ENCODE measurements at places on chromosomes 13 and 19. TPM values are rescaled to one million over a fixed set of nuclear protein-coding genes. Genes with fewer than 3 reads are reported as not detected.

DNA sequence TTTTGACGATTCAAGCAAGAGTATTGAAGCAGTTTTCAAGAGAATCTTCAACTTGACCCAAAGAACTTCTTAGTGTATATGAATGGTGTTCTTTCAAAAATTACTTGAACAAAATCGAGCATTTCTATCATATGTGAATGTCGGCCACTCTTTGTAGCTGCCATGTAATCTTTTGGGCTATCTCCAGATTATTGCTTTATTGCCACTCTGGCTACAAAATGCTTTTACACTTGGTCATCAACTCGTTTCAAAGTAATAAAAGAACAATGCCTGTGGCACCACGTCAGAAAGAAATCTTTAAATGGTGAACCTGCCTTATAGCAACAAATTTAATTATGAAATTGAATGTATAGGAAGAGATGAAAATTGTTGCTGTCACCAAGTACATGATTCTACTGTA, 834.5 kb downstream of the GPC5 start:
- no peak overlapping the region for H3K27ac ChIP-seq
- no peak overlapping the region for H3K4me3 ChIP-seq
- no peaks in the 10 kb centered on the region for H3K36me3 ChIP-seq
- DNase-seq, result no peak
- no peaks in the 10 kb centered on the region for H3K27me3 ChIP-seq
- no peaks in the 10 kb centered on the region for H3K4me1 ChIP-seq

DNA sequence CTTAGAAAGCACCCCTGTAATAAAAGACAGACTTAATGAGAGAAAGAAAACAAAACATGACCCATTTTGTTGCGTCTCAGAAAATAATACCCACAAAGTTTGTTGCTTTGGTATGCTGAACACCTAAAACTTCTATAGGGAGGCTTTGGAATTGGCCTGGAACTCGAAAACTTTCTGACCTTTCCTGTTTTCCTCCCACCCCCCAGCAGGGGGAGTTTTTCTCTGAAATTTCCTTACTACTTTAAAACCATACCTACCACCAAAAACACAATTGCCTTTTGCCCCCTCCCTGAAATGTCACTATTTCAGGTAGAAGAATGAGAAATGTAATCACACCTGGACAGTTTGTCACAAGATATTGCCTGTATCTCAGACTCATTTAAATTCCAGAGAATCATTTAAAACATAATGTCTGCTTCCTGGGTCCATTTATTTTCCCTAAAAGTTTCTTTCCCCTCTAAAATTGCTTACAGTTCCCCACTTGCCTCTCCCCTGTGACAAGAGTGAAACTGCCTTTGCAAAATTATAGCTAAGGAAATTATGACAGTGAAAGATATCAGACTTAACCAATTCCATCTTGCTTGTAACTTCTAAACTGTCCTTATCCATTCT, 2700.2 kb downstream of the PCDH9 start:
- H3K27me3 ChIP-seq, result no peaks in the 10 kb centered on the region
- H3K4me3 ChIP-seq, result no peak overlapping the region
- no peaks in the 10 kb centered on the region for H3K36me3 ChIP-seq
- no peaks in the 10 kb centered on the region for H3K4me1 ChIP-seq
- DNase-seq, result no peak

DNA sequence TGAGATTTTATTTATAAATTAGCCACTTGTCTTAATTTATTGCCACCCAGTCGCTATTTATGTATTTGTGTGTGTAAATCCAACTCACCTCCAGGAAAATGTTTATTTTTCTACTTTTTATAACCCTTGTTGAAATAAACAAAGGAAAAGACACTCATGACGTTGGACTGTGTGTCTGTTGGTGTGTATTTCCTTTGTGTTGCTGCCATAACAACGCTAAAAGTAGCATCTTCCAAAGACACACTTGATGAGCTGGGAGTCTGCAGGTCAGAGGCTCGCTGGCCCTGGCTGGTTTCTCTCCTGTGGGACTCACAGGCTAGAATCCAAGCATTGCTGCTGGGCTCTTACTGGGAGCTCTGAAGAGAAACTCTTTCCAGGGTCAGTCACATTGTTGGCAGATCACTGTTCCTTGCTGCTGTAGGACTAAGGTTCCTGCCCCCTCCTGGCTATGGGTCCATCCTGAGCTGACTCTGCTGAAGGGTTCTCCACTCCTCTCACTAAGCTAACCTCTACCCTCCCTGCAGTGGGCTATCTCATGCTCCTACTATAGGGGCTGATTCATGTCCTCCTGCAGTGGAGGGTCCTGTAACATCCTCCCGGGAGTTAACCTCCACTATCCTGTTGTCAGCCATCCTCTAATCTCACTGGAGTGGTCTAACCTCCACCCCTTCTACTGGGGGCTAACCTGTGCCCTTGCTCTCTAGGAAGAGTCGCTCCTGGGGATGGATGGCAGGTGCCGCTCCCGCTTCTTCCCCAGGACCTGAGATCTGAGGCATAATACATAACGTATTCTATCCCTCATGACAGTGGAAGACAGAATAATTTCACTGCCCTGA, 2.1 kb downstream of the IFNL2 start:
- H3K27me3 ChIP-seq, result peaks cover 9% of the 10 kb centered on the region
- no peak for DNase-seq
- H3K4me1 ChIP-seq, result no peaks in the 10 kb centered on the region
- no peak overlapping the region for H3K4me3 ChIP-seq

GRCh38 chr19:24166055-24166454, 79.1 kb downstream of the ZNF254 start:
- H3K27me3 ChIP-seq, result no peaks in the 10 kb centered on the region
- H3K4me1 ChIP-seq, result no peaks in the 10 kb centered on the region
- no peak overlapping the region for H3K4me3 ChIP-seq
- no peaks in the 10 kb centered on the region for H3K36me3 ChIP-seq
- DNase-seq, result no peak

APOC1 gene
- total RNA-seq, result 11.4 TPM

DNA sequence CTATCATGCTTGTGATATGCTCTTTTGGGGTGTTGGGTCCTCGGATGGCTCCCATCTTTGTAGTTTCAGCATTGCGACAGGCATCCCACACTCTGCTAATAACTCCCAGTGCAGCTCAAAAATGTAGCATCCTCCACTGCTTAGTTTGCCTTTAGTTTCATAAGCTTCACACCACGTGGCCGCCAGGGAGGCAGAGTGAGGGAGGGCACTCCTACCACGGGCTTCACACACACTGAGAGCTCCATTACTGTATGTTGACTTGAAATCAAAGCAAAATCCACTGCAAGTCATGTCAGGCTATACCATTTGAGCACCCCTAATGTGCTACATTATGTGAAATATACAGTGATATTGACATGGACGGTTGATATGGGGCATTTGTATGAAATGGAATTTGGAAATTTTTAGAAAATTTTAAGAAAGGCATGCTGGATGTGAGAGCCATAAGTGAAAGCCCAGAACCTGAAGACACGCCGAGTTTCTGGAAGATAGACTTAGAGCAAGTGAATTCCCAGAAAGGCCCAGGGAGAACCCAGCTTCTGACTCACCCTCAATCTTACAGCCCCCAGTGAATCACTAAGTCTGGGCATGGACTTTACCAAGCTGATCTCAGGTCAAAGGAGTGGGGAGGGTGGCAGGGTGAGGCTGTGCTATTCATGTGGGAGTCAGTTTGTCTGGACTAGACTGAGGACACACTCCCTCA, 94.1 kb downstream of the HSPH1 start:
- no peak overlapping the region for H3K27ac ChIP-seq
- no peaks in the 10 kb centered on the region for H3K4me1 ChIP-seq
- H3K27me3 ChIP-seq, result peaks cover 2% of the 10 kb centered on the region

GRCh38 chr13:73060251-73061160, 1.7 kb downstream of the KLF5 start:
- H3K4me1 ChIP-seq, result peaks cover 34% of the 10 kb centered on the region
- DNase-seq, result peak; percentile 24
- peak overlapping the region; percentile 57 for H3K4me3 ChIP-seq
- H3K36me3 ChIP-seq, result no peaks in the 10 kb centered on the region
- no peaks in the 10 kb centered on the region for H3K27me3 ChIP-seq
- no peak overlapping the region for H3K27ac ChIP-seq

SIGLEC7 gene
- total RNA-seq, result not detected

DNA sequence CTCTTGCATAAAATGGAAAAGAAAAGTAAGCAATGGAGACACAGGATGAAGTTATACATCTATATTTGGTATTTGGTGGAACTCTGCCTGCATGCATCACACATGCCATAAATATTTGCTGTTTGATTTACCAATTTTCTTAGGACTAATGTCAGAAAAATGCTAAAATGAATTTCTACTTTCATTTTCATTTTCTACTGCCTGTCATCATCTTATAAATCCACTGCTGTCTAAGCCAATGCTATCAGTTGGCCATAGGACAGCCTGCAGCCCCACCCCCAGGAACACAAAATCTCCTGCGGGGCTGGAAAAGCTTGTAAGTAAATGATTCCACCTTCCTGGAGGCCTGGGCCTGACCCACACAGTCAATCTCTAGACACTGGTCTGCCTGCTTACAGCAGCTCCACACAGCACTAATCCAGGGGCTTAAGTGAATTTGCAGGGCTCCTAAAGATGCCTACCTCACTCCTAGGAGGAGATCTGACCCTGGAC, 122.0 kb downstream of the ENOX1 start:
- H3K4me1 ChIP-seq, result no peaks in the 10 kb centered on the region
- peak; percentile 5 for DNase-seq
- H3K27me3 ChIP-seq, result no peaks in the 10 kb centered on the region
- no peak overlapping the region for H3K4me3 ChIP-seq
- no peaks in the 10 kb centered on the region for H3K36me3 ChIP-seq
- no peak overlapping the region for H3K27ac ChIP-seq

DNA sequence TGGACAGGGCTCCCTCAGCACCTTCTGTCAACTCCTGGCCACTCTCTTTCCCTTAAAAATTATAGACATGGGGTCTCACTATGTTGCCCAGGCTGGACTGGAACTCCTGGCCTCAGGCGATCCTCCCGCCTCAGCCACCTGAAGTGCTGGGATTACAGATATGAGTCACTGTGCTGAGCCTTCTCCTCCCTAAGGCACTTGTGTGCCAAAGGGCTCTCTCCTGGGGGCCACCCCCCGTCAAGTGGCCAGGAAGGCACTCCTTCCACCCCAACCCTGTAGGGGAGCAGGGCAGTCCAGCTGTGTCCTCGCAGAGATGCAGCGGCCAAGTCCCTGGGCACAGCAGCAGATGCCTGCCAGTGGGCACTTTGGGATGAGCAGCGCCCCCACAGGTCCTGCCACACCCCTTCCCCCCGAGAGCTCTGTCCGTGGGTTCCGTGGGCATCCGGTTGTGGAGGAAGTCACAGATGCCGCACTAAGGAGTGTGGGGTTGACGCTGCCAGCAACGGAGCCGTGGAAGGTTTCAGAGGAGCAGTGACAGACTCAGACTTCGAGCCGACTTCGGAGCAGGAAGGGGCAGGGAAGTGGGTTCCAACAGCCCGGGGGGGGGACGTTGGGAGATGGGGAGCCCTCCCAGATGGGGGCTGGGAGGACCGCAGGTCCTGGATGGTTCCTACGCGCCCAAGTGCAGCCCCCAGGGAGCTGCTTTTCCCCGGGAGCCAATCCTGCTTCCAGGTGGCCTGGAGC, 3.3 kb upstream of the UQCR11 start:
- H3K36me3 ChIP-seq, result peaks cover 2% of the 10 kb centered on the region
- H3K27ac ChIP-seq, result no peak overlapping the region
- DNase-seq, result no peak

DNA sequence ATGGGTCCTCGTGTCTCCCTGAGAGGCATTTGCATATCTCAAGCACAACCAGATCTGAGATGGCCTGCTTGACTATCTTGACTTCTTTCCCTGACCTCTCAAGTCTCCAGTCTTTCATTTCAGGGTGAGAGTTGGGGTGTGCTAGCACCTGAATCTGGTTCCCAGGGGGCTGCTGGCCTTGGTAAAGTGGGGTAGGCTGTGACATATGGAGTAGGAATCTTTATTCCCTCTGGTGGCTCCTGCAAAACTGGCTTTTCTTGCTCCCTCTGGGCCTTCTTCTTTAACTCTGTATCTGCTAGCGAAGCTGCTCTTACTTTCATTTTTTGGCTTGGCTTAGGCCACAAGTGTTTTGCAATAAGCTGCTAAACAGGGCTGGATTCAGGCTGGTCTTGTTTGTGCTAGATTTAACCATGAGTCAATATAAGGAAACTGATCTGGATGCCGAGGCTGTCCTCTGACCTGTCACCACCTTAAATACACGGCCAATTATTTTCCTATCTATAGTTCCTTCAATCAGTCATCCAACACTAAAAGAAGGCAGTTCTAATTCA, 42.3 kb downstream of the ZNF493 start:
- no peaks in the 10 kb centered on the region for H3K27me3 ChIP-seq
- no peak overlapping the region for H3K27ac ChIP-seq
- H3K36me3 ChIP-seq, result no peaks in the 10 kb centered on the region
- H3K4me1 ChIP-seq, result no peaks in the 10 kb centered on the region

DNA sequence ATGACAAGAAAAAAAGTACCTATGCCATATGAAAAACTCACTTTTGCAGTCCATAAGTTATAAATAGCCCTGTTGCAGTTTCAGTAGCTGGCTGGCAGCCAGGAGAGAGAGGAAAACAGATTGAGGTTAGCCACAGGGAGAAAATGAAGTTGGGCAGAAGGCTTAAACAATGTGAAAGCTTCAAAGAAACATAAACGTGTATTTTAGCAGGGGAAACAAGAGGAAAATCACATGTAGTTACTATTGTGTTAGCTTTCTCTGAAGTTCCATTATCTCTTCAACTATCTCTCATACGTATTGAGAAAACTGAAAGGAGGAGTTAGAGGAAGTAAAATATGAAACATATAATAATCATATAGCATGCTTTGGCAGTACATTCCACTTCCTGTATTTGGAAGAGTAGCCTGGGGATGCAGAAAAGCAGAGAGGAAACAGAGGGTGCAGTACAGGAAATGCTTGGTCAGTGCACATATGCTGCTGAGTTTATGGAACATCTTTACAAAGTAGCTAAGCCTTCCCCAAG, 1551.1 kb downstream of the EFNB2 start:
- H3K4me3 ChIP-seq, result no peak overlapping the region
- peak; percentile 92 for DNase-seq
- peak overlapping the region; percentile 78 for H3K27ac ChIP-seq

FUT6 gene
- total RNA-seq, result not detected

DNA sequence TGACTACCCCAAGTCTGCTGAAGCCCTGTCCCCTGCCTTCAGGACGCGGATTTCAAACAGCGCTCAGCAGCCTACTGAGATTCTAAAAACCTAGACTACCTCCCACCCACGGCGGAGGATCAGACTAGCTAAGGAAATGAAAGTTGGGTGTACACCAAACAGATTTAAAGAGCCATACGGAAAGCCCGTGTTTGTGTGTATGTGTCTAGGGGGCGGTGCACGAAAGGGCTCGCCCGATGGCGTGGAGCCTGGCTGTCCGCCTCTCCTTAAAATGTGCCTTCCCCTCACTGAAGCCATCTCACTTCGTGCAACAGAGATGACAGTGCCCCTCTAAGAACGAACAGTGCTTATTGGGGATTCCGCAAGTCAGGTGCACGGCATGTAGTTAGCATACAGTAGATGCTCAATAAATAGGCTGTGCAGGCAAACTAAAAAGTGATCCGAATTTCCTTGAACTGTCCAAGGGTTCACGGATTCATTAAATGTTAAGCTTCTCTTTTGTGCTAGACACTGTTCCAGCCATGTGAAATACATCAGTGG, 639 bp downstream of the LENG1 start:
- peaks cover 27% of the 10 kb centered on the region for H3K36me3 ChIP-seq
- H3K4me1 ChIP-seq, result peaks cover 18% of the 10 kb centered on the region
- peak overlapping the region; percentile 60 for H3K27ac ChIP-seq
- H3K4me3 ChIP-seq, result peak overlapping the region; percentile 40
- H3K27me3 ChIP-seq, result no peaks in the 10 kb centered on the region

GRCh38 chr19:45569619-45570421, 14.8 kb downstream of the OPA3 start:
- peaks cover 10% of the 10 kb centered on the region for H3K4me1 ChIP-seq
- no peaks in the 10 kb centered on the region for H3K36me3 ChIP-seq
- no peaks in the 10 kb centered on the region for H3K27me3 ChIP-seq
- H3K4me3 ChIP-seq, result no peak overlapping the region
- H3K27ac ChIP-seq, result peak overlapping the region; percentile 19

Data from endothelial cell of umbilical vein (primary cell).